Stimulated activated CD4-positive, alpha-beta T cell treated with anti-CD3 and anti-CD28 coated beads, Interleukin-12 subunit alpha, Interleukin-12 subunit beta, amount 100 ng/mL, for 48 hours (primary cell): ENCODE measurements at places on chromosomes 7 and 10.

DNA sequence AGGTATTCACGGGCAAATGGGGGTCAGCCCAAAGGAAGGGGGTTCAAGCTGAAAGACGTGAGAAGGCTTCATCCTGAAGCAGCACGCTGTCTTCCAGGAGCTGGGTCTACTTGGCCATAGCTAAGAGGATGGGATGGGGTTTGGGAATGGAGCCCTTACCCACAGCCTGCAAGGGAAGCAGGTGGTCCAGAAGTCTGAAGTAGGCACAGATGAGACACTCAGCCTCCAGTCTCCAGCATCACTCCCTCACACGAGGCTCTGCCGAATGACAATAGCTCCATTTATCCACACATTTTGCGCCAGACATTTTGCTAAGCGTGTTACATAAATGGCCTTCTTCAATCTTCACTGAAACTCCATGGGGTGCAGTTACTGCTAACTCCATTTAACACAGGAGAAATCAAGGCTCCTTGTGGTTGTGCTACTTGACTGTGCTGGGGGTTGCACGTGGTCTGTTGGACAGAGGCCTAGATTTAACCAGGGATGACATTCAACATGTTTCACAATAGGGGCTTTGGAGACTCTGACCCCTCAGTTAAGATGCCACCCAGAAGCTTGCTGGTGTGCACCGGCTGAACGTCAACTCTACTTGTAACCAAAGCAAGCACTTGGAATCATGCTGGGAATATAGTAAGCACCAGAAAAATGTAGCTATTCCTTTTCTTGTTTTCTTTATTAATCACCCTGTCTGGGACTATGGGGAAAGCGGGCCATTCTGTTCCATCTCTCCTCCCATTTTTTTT lies 85.3 kb downstream of the FAM241B start:
- DNase-seq, result no peak

DNA sequence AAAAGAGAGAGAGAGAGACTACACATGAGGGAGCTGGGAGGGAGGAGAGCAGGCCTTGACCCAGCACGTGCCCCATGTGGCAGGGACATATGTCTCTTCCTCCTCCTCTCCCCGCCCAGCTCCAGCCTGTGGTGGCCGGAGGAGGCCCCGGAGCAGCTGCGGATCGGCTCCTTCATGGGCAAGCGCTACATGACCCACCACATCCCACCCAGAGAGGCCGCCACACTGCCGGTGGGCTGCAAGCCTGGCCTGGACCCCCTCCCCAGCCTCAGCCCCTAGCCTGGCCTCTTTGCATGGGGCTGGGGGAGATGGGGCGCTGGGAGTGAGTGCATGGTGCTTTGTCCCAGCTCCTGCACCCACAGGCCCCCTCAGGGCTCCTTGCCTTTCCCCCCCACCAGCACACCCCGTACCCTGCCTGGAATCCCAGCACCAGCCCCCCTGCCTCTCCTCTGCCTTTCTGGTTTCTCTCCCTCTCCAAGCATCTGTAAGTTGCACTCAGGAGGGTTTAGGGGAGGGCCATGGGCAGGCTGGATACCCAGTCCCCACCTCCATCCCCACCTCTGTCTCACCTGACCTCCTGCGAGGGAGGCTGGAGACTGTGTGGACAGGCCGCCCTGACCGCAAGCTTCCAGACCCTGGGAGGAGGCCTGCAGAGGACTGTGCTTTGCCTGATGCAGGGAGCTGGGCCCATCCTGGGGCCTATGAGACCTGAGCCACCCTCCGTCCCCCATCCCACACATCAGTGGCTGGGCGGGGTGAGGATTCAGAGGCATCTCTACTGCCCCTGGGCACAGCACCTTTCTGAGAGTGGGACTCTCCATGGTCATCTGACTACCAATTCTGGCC lies 4.8 kb downstream of the UPK3B start:
- DNase-seq, result no peak

GRCh38 chr7:78490524-78490923 lies 692.0 kb downstream of the PHTF2 start:
- no peak for DNase-seq

DNA sequence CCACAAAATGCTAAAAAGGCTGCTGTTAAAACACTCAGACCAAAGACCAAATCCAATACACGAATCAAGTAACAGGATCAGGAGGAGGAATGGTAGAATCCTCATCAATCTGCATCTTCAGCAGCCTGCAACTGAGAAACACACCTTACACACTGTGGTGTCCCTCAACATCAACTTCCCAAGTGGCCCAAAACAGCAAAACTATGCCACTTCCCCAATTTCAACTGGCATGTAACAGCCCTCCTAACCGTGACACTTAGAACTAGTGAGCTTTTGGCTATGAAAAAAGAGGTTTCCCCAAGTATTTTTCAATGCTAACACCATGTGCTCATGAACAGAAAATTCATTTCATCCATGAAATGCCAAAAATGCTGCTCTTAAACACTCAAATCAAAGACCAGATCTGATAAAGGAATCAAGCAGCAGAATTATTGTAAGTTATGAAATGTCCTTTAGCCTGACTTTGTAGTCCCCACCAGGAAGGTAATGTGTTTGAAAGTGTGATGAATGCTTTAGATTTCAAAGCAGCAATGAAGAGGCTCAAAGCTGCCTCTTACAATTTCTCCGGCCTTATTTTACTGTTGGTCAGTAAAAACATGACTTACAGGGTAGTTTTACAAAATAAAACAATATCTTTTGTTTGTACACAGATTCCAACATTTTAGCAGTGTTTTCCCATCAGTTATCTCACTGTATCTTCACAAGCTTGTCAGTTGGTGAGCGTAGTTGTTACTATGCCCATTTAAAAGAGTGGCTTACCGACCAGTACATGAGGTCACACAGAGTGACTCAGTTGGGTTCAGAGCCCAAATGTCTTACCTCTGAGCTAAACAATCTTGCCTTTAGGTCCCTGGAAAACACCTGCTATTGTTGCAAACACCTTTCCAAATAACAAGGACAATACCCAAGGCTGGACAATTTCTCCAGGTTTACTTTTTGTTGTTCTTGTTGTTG lies 65.7 kb upstream of the ASAH2 start:
- DNase-seq, result no peak

DNA sequence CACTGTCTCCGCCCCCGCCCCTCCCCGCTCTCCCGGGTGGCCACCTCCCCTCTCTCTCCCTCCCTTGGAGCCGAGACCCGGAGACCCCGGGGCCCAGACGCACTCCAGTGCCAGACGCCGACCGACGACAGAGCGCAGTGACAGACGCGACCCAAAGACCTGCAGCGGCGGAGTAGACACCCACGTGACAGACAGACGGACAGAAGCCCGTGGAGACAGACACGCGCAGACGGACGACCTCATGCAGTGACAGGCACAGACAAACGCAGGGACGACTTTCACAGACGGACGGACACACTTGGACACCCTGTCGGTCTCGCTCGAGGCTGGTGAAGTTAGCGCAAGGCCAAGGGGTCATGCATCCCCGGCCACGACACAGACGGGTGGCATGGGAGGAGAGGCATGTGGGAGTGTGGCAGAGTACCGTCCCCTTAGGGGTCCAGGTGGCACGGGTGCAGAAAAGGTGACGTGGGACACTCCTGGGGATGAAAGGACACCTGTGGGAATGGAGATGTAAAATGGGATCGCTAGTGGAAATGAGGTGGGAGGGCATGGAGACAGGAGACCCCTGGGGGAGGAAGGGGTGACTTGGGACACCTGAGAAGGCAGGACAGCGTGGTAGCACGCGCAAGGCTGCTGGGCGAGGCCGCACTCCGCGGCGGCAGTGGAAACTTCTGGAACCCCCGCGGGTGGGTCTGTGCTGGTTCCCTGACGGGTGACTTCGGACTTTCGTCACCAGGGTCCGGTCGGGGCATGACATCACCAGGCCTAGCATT lies 456 bp upstream of the ACHE start:
- DNase-seq, result no peak

- no peak for DNase-seq
These were observed 972.8 kb downstream of the ANKRD7 start for GRCh38 chr7:119197172-119197876.

- DNase-seq, result no peak
These were observed 441.4 kb upstream of the FOXK1 start for GRCh38 chr7:4240520-4241303.

DNA sequence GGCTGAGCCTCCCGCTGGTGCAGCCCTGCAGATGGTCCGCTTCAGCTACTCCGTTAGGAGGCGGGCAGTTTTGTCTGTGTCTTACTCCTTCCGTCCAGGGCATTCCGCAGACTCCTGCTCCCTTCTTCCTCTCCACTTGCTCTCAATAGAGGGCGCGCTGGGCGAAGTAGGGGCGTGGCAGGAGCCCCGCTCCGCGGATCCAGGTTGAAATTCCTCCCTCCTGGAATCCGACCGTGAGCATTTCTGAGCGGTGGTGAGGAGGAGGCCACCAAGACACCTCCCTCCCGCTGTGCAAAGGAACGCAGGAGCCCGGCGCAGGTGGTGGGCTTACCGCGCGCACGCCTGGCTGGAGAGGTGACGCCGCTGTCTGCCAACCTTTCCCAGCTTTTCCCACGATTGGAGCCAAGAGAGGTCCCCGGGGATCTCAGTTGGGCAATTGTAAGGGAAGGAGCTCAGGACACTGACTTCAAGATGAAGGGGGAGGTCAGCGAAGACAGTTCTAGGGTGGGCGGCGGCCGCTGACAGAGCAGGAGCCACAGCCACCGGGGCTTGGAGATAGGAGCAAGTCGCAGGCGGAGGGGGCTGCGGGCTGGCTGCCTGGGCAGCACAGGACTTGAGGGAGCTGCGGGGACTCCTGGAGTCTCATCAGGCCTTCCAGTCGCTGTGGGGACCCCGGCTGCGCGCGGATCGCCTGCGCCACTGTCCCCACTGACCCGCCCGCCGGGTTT lies 1011.3 kb downstream of the XPNPEP1 start:
- no peak for DNase-seq

DNA sequence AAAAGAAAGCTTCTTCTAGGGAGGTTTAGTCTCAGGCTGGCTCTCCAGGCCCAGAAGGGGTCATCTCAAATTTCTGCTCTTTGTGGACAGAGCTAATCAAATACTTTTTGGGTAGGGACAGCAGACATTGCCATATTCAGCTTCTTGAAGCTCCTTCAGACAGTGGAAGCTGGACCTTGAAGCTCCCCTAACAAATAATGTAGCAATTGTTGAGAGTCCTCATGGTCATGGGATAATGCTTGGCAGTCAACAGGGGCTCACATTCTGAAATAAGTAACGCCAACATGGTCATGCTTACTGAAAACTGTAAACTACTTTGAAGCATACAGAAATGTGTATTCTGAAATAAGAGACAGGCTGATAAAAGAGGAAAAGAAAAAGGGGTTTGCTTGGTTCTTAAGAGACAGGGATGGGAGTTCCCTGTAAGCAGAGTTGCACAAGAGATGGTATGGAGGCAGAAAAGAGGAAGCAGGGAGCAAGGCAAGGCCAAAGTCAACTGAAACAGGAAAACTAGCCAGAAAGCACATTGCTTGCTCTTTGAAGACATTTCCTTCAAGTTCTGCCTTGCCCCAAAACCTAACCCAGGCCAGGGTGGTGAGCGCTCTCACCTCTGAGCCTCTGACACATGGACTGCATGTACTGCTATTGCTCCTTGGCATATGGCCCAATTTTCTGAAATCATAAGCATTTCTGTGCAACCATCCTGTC lies 53.1 kb upstream of the KMT2E start:
- no peak for DNase-seq

GRCh38 chr7:4774658-4775249 lies 669 bp upstream of the AP5Z1 start:
- no peak for DNase-seq

DNA sequence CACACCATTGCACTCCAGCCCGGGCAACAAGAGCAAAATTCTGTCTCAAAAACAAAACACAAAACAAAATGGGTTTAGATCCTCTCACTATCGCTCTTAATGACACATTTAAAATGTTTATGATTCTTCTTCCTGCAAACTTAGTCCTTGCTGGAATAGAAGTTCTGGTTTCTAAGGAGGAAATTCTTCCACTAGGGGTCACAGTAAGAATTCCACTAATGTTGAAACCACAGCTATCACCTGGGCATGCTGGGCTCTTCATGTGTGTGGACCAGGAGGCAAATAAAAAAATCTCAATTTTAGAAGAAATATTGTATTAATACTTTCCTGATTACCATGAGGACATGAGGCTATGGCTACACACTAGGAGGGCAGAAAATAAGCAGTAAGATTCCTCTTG lies 915.8 kb downstream of the TYW1 start:
- DNase-seq, result no peak

DNA sequence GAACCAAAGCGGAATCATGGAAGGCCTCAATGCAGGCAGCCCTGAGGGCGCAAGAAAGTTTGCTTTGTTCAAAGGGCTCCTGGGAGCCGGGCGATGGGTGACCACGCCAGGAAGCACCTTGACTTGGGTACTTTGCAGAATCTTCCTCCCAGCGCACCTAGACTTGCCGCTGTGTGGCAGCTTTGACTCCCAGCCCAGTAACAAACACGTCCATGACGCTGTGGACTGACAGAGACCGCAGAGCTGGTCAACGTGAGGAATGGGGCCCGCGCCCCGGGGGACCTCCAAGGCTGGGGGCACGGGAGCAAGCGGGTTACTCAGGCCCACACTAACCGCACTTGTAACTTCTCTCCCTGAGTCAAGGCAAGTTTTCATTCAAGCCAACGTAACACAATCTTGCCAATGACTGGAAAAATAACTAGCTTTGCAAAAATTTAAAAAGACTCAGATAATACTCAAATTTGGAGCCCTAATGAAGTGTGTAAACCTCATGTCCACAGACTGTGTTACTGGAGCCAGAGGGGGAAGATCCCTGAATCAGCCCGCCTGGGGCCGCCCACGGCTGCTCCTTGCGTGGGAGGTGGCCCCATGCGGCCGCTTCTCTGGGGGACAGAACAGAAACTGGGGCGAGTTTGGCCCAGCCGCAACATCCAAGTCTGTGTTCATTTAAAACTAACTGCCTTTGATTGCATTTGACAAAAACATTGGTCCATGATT lies 130.8 kb downstream of the DNAJB6 start:
- no peak for DNase-seq

GRCh38 chr7:88191911-88192310 lies 27.9 kb downstream of the SRI start:
- DNase-seq, result no peak

DNA sequence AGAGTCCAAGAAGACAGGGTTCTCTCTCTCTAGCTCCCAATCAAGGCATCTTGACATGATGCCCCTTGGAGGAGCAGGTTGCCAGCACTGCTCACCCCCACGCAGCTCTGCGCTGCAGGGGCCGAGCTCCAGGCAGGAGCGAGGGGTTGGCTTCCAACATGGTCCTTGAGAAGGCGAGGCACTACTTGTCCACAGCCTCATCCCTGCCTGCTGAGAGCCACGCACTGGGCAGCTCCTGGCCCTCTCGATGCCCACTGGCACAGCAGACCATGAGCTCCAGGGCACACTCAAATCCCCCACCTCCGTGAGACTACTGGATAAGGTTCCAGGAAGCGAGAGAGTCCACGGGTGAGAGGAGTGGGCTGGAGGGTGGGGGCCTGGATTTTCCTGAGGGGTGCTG lies 31.1 kb downstream of the RAMP3 start:
- no peak for DNase-seq
